MCF 10A (cell line): ENCODE measurements at places on chromosomes 12 and 14.

GRCh38 chr12:69546693-69547438, 38.4 kb upstream of the CCT2 start:
- DNase-seq, result no peak

DNA sequence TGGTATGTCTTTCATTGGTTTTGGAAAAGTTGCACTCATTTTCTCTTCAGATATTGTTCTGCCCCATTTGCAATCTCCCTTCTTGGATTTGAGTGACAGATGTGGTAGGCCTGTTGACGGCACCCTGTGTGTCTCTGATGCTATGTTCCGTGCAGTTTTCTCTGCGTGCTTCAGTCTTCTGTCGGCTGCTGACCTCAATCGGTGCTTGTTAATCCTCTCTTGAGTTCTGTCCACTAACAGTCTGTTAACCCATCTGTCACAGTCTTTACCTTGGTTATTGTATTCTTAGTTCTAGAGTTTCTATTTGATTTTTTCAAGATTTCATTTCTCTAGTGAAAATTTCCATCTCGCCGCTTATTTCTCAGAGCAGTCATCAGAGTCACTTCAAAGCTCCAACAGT, 20.7 kb upstream of the PLD4 start:
- no peak for DNase-seq

GRCh38 chr14:78445275-78445674, 275.1 kb downstream of the NRXN3 start:
- DNase-seq, result no peak

GRCh38 chr12:19430988-19431387, 8.3 kb upstream of the AEBP2 start:
- no peak for DNase-seq

DNA sequence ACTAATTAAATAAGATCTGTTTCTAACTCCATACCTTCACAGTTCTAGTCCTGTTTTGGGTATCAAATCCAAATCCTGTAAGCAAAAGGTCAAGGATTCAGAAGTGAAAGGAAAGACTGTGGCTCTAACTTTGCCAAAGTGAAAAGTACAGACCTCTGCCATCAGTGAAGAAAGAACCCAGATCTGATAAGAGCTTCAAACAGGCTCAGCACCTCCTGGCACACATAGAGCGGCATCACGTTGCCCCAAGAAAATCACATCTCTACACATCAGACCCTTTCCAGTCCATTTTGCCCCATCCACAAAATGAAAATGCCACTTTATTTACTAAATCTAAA, 23.2 kb downstream of the CLIP1 start:
- no peak for DNase-seq

DNA sequence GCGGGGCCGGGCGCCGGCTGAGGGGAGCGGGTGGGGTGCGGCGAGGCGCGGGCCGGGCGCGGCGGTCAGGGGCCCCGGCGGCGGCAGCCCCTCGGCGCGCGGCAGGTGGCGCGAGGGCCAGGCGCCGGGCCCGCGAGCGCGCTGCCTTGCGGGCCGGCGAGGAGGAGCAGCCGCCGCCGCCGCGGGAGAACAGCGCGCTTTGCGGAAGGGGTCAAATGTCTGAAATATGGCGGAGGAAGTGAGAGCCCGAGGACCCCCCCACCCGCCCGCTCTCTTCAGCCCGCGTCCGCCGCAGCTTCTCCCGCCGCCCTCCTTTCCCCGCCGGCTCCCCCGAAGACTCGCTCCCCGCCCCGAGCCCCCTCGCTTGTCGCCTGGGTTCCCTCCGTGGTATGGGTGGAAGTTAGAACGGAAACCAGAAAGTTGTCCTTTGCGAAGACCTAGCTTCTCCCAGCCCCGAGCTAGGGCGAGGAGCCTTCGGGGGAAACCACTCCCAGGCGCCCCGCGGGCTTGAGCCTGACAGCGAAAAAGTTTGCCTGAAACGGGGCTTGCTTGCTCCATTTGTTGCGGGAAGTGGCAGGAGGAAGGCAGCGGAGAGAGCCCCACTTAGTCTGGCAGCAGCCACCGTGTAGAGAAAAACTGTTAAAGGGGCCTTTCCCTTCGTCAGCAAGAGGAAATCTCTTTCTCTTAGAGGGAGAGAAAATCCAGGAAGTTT, 551 bp downstream of the RAP1B start:
- DNase-seq, result peak; percentile 59

GRCh38 chr12:57522887-57523705, 472 bp downstream of the MBD6 start:
- DNase-seq, result peak; percentile 34

GRCh38 chr12:86042062-86042461, 168.0 kb downstream of the NTS start:
- DNase-seq, result no peak

DNA sequence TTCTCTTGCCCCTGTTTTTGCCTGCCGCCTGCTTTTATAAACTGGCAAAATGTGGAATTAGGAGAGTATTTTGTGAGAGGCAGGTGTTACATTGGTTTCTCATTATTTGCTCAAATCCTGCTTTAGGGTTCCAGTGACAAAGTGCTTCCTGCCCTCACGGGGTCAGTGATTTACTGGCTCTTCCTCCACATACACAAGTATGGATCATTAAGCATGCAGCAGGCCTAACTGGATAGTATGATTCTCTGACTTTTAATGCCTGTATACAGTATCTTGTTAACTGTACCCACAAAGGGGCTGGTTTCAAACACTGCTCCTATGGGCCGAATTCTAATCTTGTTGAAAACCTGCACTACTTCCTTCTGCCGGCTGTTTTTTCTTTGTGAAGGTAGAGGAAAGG, 63.2 kb downstream of the PTCSC3 start:
- DNase-seq, result no peak

DNA sequence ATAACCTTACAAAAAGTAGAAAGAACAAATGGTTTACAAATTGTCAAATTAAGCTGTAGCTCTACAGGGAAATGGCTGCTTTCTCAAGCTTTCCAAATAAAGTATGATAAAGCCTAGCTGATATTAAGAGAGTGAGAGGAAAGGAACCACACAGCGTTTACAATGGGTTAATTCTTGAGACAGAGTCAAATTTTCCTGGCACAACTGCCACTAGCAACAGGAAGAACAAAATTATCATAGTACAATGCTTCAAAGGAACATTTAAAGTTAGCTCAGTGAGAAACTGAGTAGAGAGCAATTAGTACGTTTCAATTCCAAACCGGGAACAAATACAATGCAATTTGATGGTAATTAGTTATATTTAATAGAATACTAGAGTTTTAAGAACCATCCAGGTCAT, 116.0 kb downstream of the PPP1R12A start:
- no peak for DNase-seq

DNA sequence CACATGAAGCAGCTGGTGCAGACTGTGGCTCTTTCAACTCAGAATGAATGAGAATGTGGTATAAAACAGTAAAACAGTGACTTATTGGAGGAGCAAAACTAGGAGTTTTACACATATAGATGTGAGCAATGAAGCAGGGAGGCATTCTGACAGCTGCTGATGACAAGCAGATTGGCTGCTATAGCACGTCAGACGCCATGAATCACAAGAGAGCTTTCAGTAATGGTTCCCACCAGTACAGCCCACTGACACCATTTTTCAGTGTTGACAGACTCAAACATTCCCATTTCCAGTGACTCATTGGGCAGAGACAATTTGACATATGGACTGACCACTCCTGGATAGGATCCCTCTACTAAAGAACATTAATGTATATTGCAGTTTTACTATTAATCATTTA, 24.6 kb upstream of the FSCB start:
- no peak for DNase-seq

DNA sequence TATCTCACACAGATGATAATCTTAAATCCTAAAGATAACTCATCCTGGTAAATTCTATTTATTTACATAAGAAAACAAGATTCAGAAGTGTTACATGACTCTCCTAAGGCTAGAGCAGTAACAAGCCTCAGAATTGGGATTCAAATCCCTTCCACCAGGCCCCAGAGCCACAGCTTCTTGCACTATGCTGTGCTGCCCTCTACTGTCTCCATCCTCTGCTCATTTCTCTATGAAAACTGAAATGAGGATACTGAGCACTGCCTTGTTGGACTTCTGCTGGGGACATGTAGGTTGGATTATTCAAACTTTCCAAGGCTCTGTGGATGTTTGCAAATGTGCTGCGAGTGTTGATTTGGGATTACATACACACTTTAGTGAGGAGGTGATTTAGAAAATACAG, 23.5 kb upstream of the C12orf50 start:
- DNase-seq, result peak; percentile 48

- no peak for DNase-seq
Measured at GRCh38 chr14:69841656-69842055, 37.6 kb upstream of the SMOC1 start.

DNA sequence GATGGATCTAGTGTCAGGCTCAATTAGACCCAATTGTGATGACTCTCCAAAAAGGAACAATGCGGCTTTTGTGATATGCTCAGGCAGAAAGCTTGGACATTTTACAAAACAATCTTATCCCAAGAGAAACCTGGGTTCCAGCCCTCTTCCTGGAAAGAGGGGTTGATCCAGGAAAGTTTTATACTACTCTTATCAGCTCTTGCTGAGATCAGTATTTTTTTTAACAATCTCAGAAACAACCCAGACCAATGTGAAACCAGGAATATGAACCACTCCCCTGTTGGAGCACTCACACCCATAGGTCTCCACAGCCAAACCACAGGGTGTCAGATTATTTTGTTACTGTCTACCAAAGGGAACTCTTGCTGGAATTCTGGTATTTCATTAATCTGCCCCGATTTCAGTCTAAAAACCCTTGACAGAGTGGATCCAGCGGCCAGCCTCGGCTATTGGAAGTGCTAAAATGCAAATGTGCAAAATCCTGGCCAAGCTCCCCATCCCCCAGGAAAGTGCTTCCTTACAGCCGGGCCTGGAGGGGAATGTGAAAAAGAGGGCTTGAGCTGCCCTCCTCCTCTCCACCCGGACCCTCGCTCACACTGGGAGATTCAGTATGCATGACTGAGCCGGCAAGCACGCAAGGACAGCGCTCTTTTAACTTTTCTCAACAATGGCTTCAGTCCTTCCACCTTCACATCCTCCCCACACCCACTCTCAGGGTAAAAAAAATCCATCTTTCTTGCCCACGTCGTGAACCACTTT, 4.0 kb downstream of the FBXL14 start:
- no peak for DNase-seq

DNA sequence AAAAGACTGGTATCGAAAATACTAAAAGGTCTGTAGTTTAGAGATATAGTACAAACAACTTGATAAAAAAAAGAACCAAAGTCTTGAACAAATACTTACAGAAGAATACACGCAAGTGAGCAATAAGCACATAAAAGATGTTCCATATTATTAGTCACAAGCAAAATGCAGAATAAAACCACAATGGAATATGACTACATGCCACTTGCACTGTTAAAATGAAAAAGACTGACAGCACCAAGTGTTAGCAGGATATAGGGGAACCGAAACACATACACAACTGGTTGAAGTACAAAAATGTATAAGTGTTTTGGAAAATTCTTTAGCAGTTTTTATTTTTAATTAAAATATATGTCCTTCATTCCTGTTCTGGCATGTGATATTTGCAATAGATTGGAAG, 3.6 kb downstream of the CLEC2A start:
- no peak for DNase-seq

DNA sequence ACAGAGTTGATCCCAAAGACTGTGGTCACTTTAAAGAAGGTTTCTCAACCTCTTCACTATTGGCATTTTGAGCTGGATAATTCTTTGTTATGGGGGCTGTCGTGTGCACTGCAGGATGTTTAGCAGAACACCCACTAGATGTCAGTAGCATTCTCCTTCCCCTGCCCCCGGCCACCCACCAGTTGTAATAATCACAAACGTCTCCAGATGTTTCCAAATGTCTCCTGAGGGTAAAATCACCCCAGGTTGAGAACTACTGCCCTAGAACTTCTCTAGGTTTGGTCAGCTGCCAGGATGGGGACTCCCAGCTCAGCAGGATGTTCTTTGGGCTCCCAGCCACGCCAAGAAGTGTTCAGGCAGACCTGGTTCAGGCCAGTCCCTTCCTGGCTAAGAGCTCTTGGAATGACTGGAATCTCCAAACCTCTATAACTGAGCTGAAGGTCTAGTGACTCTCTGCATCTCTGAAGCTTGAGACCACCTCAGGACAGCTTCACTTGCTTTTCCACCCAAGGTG, 12.5 kb upstream of the AJUBA start:
- peak; percentile 84 for DNase-seq

- DNase-seq, result no peak
Measured at GRCh38 chr12:118780939-118781338, 200.4 kb upstream of the SRRM4 start.

GRCh38 chr14:76736514-76736913, 24.8 kb upstream of the VASH1 start:
- DNase-seq, result no peak

DNA sequence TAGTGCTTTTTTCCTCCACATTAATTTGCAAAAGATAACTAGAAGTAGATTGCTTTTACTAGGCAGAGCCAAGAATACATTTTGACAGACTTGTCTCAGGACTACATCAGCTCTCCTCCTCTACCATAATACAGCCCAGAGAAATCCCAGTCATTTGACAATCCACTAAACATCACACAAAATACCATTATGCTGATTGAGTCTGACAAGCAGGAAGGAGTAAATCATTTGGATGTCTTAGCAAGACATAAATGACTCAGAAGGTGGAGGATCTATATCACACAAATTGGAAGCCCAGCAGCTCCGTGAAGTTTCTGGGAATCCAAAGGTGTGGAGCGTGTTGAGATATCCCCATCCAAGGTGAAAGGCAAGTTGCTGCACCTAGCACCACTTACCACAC, 75.4 kb upstream of the FKBP4 start:
- DNase-seq, result no peak

- no peak for DNase-seq
Measured at GRCh38 chr14:52913271-52913670, 37.6 kb downstream of the FERMT2 start.

- no peak for DNase-seq
Measured at GRCh38 chr12:49825971-49826421, 2.2 kb downstream of the NCKAP5L start.

- no peak for DNase-seq
Measured at GRCh38 chr12:18595412-18595811, 142.4 kb downstream of the PLCZ1 start.

- DNase-seq, result no peak
Measured at GRCh38 chr14:24143511-24143910, 2.1 kb upstream of the EMC9 start.

- no peak for DNase-seq
Measured at GRCh38 chr12:650983-651382, 12.3 kb downstream of the NINJ2 start.

DNA sequence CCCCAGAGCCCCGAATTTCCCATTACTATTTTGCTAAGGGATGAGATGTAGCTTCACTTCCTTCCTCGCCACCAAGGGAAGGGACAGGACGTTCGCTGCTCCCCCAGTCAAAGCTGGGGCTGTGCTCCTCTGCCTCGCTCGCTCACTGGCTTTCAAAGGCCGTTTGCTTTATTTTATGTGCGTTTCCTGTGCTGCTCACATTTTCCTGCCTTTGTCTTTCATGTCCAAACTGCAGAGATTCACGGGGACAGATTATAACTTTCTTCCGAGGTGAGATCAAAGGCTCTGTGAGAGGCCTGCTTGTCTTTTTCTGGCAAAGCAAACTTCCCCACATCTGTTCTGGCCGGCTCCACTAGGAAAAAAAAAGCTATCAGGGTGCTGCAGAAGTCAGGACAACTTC, 76.0 kb upstream of the FZD10 start:
- no peak for DNase-seq

GRCh38 chr14:88986146-88986841, 161.8 kb downstream of the TTC8 start:
- DNase-seq, result peak; percentile 66

GRCh38 chr12:92108651-92109050, 37.0 kb downstream of the BTG1 start:
- peak; percentile 81 for DNase-seq

GRCh38 chr12:62403031-62403430, 63.6 kb upstream of the MON2 start:
- peak; percentile 5 for DNase-seq

GRCh38 chr12:99026332-99027054, 381.4 kb downstream of the APAF1 start:
- no peak for DNase-seq
